ENCODE measurements at places on chromosomes 2 and 18.

GRCh38 chr2:33516456-33516995 is 40.1 kb downstream of the RASGRP3 start:
- DNase-seq: no peak

GRCh38 chr18:63001861-63002260 is 286.5 kb downstream of the PHLPP1 start:
- no peak for DNase-seq

GRCh38 chr2:6916224-6916623 is 988 bp upstream of the RNF144A start:
- DNase-seq: no peak

DNA sequence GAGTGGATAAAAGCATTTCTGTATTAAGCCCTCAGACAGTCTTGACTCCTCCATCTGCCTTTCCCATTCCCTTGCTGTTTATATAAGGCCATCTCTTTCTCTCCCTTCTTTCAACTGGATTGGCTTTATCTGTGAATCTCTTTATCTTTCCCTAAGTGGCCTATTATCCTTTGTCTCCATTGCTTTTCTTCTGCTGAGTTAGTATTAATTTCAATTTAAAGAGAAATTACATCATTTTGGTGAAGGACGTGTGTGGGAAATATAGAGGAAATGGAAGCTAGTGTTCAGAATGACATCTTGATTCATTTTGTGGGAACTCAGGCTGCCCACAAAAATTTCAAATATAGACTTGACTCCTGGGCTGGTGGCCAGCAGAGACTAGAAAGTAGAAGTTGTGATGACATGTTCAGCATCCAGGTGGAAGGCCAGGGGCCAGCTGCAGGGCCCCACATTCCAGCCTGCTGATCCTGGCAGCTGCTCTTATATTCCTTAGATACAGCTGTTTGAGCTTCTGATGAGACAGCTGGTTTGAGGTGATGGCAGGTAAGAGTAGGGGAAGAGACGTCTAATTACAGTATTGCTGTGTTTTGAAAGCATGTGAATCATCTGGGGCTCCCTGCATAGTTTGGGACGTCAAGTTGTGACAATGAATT is 52.3 kb downstream of the DIS3L2 start:
- DNase-seq: no peak

DNA sequence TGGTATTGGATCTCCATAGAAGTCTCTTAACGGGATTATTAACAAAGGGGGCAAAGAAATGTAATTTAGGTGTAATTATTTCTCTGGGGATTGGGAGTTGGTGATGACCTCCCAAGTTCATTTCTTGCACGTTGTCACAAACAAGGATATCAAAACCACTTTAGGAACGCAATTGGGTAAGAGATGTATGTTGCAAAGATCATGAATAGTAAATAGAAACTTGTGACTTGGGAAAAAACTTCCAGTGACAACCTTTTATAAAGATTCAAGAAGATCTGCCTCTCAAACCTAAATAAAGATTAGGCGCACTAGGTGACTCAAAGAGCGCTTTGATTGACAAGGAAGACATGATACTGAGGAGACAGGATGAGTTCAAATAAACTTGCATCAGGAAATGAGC is 127.8 kb upstream of the TRIB2 start:
- DNase-seq: no peak

DNA sequence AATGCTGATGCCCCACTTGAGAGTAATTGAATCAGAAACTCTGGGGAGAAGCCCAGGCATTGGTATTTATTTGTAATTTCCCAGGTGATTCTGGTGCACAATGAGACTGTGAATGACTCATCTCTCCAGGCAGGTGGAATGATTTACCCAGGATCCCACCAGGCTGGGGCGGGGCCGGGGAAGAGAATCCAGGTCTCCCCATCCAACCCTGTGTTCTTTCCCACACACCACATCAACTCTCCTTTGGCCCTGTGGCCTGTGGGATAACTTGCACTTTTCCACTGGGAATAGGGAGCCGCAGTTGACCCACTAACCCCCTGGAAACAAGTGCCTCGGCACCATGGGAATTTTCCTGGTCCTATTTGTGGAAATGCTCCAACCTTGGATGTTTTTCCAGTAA is 409.8 kb downstream of the ZNF521 start:
- no peak for DNase-seq

- DNase-seq: no peak
Measured at GRCh38 chr18:63141778-63142176, 177.8 kb downstream of the BCL2 start.

GRCh38 chr2:72846171-72847095 is 20.6 kb upstream of the EXOC6B start:
- no peak for DNase-seq

DNA sequence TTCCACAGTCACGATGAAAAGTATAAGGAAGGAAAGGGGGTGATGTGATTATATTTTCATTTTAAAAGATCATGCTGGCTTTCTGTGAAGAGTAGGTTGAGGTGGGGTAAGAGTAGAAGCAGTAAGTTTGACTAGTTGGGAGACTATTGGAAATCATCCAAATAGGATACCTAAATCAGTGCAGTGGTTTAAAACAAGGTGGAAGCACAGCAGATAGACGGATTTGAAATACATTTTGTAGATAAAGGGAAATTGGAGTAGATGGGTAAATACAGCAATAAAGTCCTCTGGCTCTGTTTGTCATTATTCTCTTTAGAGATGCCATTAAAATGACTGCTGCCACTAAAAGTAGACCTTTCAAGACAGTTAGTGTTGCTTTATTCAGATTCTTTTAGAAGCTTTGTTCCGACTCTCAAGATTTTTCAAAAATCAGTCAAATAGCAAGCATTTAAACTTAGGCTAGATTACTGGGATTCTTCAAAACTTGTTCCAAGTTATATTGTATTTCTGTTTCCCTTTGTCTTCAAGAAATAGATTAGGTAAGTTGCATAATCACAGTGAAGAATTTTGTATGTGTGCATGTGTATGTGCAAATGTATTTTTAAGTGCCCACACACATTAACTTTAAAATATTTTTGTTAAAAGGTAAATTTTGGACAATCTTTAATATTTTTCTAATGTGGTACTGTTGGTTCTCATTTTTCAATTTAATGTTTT is 61.7 kb upstream of the DTNA start:
- no peak for DNase-seq

DNA sequence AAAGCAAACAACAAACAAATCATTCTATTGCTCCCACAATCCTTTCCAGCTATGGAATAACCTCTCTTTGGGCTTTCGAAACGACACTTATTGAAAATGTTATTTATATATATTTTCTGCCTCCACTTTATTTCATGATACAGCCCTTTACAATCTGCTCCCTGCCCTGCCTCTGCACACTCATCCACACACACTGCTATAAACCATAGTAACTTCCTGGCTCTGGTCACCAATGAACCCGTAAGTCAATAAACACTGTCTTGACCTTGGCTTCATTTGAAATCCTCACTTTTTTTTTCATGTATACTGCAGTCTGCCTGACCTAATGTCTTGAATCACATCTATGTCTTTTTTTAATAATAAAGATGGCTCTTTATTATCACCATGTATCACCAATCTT is 161.5 kb downstream of the SLC39A10 start:
- no peak for DNase-seq

GRCh38 chr2:60746318-60746717 is 9.8 kb upstream of the PAPOLG start:
- no peak for DNase-seq

- no peak for DNase-seq
Measured at GRCh38 chr2:141329964-141330363, 800.9 kb downstream of the LRP1B start.

DNA sequence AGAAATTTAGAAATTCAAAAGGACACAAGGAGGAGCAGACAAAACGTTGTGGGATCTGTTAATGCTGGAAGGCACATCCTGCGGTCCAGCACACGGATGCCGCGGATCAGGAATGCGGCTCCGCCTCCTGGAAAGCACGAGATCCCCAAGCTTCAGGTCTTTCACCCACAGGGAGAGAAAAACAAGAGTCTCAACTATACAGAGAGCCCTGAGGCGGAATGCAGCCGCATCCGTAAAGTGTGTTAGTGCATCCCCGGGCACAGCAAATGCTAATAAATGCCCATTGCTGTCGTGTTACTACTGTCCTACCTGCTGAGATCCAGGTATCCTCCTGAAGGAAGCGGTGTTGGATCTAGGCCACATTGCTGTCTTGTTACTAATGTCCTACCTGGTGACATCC is 303.9 kb downstream of the EIPR1 start:
- no peak for DNase-seq

- no peak for DNase-seq
Measured at GRCh38 chr2:165911231-165911630, 42.3 kb downstream of the TTC21B start.

- DNase-seq: no peak
Measured at GRCh38 chr18:24982831-24983230, 369.1 kb downstream of the ZNF521 start.

GRCh38 chr2:239465017-239466001 is 64.5 kb upstream of the HDAC4 start:
- DNase-seq: no peak

DNA sequence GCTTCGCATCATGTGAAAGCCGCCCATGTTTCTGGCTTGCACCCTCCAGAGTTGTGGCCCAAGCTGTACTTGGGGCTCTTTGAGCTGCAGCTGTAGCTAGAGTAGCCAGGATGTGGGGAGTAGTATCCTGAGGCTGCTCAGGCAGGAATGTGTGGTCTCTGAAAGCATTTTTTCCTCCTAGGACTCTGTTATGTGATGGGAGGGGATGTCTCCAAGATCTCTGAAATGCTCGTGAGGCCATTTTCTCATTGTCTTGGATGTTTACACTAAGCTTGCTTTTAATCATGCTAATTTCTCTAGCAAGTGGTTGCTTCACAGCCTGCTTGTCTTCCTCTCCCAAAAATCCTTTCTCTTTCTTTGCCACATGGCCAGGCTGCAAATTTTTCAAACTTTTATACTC is 687.6 kb downstream of the DCDC2C start:
- DNase-seq: no peak

DNA sequence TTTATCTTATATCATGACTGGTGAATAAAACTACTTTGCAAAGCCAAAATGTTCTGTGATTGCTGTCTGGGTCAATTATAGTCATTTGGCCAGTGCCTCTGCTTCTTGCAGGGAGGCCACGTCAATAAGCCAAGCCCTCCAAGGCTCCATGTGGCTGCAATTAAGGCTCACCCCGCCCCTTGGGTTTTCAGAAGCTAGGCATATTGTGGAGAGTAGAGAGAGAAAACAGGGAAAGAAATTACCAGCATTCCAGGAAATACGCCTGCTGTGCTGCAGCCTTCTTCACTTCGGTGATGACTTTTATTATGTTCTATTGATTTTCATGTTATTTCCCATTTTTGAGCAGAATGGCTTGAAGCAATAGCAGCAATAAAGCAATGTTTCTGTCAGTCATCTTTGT is 319.7 kb downstream of the SOX11 start:
- DNase-seq: no peak

DNA sequence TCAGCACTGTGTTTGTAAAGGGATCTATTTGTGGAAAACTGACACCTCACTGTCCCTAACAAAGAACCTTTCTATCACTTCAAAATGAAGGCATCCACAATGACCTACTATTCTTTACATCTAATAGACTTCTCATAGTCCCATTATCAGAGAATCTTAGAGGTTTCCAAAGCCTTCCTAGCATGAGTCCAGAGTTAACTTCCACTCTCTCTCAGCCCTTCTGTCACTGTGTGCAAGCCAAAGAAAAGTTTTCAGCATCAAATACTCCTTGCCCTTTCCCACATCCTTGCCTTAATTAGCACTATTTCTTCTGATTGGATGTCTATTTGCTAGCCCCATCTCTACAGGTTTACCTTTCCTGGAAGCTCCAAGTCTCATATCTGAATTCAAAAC is 178.5 kb downstream of the ERBB4 start:
- no peak for DNase-seq

DNA sequence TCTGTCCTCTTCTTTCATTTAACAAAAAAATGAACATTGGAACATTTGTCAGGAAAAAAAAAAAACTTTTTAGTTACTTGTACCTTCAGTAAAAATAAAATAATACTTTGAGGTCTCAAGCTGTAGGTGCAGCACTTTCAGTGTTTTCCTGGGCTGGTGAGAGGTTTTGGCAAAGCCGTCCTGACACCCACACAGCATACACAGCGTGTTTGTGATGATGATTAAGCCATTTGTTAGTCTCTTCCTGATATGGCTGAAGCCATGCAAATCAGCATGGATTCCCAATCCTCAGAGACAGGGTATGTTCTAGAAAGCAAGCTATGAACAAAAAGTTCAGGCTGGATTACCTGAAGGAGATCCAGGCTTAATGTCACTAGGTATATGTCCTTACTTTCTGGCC is 236.8 kb downstream of the ZNF516 start:
- DNase-seq: no peak

GRCh38 chr2:29787473-29788465 is 133.6 kb downstream of the ALK start:
- DNase-seq: no peak

- no peak for DNase-seq
Measured at GRCh38 chr2:39434233-39434897, 2.7 kb downstream of the MAP4K3 start.

GRCh38 chr2:179338681-179339080 is 74.0 kb upstream of the SESTD1 start:
- DNase-seq: no peak

GRCh38 chr18:7232218-7232617 is 1.3 kb downstream of the LRRC30 start:
- no peak for DNase-seq

- DNase-seq: no peak
Measured at GRCh38 chr2:222915092-222915957, 54.5 kb downstream of the ACSL3 start.

GRCh38 chr2:121722479-121722878 is 14.2 kb downstream of the NIFK start:
- DNase-seq: peak; percentile 70

GRCh38 chr2:195151711-195152110 is 505.3 kb upstream of the SLC39A10 start:
- no peak for DNase-seq

DNA sequence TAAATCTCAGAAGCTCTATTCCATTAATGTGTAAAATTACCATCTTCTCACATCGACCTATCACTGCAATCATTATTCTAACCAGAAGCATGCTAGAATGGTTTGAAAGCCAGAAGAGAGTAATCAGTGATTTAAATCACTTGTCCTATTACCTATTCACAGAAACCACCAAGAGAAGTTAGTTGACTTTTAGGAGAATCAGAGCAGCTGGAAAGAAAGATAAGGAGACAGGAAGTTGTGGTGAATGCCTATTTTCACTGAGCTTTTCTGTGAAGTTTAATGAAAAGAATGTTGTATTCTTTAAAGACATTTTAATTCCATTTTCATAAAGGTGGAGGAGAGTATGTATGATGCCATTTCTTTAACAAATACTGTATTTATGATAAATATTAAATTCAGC is 352.6 kb upstream of the CRIM1 start:
- DNase-seq: no peak

DNA sequence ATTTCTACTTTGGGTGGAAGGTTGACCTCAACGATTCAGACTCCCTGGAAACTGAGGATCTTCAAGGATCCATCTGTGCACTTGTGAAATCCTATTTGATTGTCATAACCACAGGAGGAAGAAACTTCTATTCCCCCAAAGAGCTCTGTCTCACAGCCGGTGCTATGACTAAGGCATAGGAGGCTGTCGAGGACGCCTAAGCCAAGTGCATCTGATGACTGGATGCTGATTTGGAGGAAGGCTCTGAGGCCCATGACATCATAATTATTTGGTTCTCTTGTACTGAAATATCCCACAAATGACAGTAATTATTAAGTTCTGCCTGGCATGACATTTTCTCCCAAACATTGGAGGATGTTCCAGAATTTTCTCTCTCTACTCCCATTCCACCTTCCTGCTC is 13.8 kb upstream of the KCNF1 start:
- no peak for DNase-seq
